Nasal cavity respiratory epithelium epithelial cell of viscerocranial mucosa (primary cell): ENCODE measurements at places on chromosomes 2 and 18. TPM values are rescaled to one million over a fixed set of nuclear protein-coding genes. Genes with fewer than 3 reads are reported as not detected.

LAMA1 gene
- 5.1 and 47.2 TPM in 2 replicates for total RNA-seq

ASB18 gene
- not detected in 2 replicates for total RNA-seq

UGT1A5 gene
- 2.3 TPM in 1 of 2 replicates, not detected in the other for total RNA-seq

TBR1 gene
- under 0.01 TPM in 1 of 2 replicates, not detected in the other for total RNA-seq

C2orf66 gene
- total RNA-seq = under 0.01 and 0.93 TPM in 2 replicates

HOXD10 gene
- total RNA-seq = not detected in 2 replicates

MAL gene
- total RNA-seq = 1.6 and 4.1 TPM in 2 replicates

CCDC141 gene
- not detected in 2 replicates for total RNA-seq

ABCA12 gene
- total RNA-seq = 26.7 and 27.8 TPM in 2 replicates

CYTIP gene
- not detected in 2 replicates for total RNA-seq

SULT1C4 gene
- not detected in 2 replicates for total RNA-seq

NEB gene
- total RNA-seq = 0.68 and 3.3 TPM in 2 replicates

STPG4 gene
- under 0.01 and 0.07 TPM in 2 replicates for total RNA-seq

CD8B gene
- total RNA-seq = not detected in 2 replicates

MYO5B gene
- 53.4 and 57.1 TPM in 2 replicates for total RNA-seq

OXER1 gene
- total RNA-seq = 0.07 TPM in 1 of 2 replicates, not detected in the other

SERPINB7 gene
- total RNA-seq = 32.6 and 116 TPM in 2 replicates

FIGN gene
- 1.0 and 1.6 TPM in 2 replicates for total RNA-seq

ACVR1C gene
- 0.34 and 0.50 TPM in 2 replicates for total RNA-seq

SLC4A3 gene
- total RNA-seq = 1.7 and 6.9 TPM in 2 replicates

RNF138 gene
- total RNA-seq = 28.8 and 30.1 TPM in 2 replicates

ADGRF3 gene
- 0.07 TPM in 1 of 2 replicates, not detected in the other for total RNA-seq

TEX44 gene
- total RNA-seq = not detected in 2 replicates

INHBB gene
- total RNA-seq = 0.21 and 0.34 TPM in 2 replicates

CABYR gene
- 1.4 and 2.7 TPM in 2 replicates for total RNA-seq

MGAT4A gene
- 4.1 and 6.8 TPM in 2 replicates for total RNA-seq

TMEM200C gene
- under 0.01 TPM in 1 of 2 replicates, not detected in the other for total RNA-seq

SERPINB11 gene
- total RNA-seq = under 0.01 and 0.93 TPM in 2 replicates

VWA3B gene
- 0.07 and 0.34 TPM in 2 replicates for total RNA-seq

PIGN gene
- total RNA-seq = 55.5 and 66.0 TPM in 2 replicates

ANXA4 gene
- 48.9 and 83.1 TPM in 2 replicates for total RNA-seq

ST8SIA5 gene
- 0.07 TPM in 1 of 2 replicates, not detected in the other for total RNA-seq

CHAC2 gene
- total RNA-seq = 3.6 and 11.3 TPM in 2 replicates

TNS1 gene
- 0.50 TPM in 1 of 2 replicates, not detected in the other for total RNA-seq

CDK5R2 gene
- 0.07 TPM in 1 of 2 replicates, not detected in the other for total RNA-seq

PIEZO2 gene
- 0.07 TPM in 1 of 2 replicates, not detected in the other for total RNA-seq

FAM161A gene
- total RNA-seq = 1.0 and 1.8 TPM in 2 replicates

STEAP3 gene
- 8.9 and 68.3 TPM in 2 replicates for total RNA-seq

ING5 gene
- total RNA-seq = 30.1 and 39.6 TPM in 2 replicates

IL1A gene
- 387 and 393 TPM in 2 replicates for total RNA-seq

RUFY4 gene
- total RNA-seq = not detected in 2 replicates

CHRND gene
- not detected in 2 replicates for total RNA-seq

FKBP7 gene
- 0.68 and 4.0 TPM in 2 replicates for total RNA-seq

MYO3B gene
- 0.34 and 1.8 TPM in 2 replicates for total RNA-seq

EGR4 gene
- not detected in 2 replicates for total RNA-seq

PTH2R gene
- not detected in 2 replicates for total RNA-seq

PER2 gene
- total RNA-seq = 11.3 and 20.5 TPM in 2 replicates

CRYGD gene
- total RNA-seq = not detected in 2 replicates

EFHD1 gene
- 0.07 TPM in 1 of 2 replicates, not detected in the other for total RNA-seq

SPP2 gene
- not detected in 2 replicates for total RNA-seq

ANKRD30BL gene
- not detected in 2 replicates for total RNA-seq

OSGEPL1 gene
- 7.5 and 7.7 TPM in 2 replicates for total RNA-seq

SKOR2 gene
- total RNA-seq = not detected in 2 replicates

SLC16A14 gene
- 5.5 and 7.0 TPM in 2 replicates for total RNA-seq

GPR39 gene
- 2.7 and 8.8 TPM in 2 replicates for total RNA-seq

FAM228A gene
- under 0.01 TPM in 1 of 2 replicates, not detected in the other for total RNA-seq

COL6A3 gene
- total RNA-seq = under 0.01 and 0.43 TPM in 2 replicates

MC2R gene
- not detected in 2 replicates for total RNA-seq
